Activated CD8-positive, alpha-beta T cell treated with anti-CD3 and anti-CD28 coated beads, Interleukin-2, amount 10 ng/mL, durations not matched to agents 7 days and 5 days (primary cell): ENCODE measurements at places on chromosomes 6 and 20. TPM values are rescaled to one million over a fixed set of nuclear protein-coding genes. Genes with fewer than 3 reads are reported as not detected.
A peak's percentile ranks its signal among the peaks of the same experiment; 100 is the strongest.

DNA sequence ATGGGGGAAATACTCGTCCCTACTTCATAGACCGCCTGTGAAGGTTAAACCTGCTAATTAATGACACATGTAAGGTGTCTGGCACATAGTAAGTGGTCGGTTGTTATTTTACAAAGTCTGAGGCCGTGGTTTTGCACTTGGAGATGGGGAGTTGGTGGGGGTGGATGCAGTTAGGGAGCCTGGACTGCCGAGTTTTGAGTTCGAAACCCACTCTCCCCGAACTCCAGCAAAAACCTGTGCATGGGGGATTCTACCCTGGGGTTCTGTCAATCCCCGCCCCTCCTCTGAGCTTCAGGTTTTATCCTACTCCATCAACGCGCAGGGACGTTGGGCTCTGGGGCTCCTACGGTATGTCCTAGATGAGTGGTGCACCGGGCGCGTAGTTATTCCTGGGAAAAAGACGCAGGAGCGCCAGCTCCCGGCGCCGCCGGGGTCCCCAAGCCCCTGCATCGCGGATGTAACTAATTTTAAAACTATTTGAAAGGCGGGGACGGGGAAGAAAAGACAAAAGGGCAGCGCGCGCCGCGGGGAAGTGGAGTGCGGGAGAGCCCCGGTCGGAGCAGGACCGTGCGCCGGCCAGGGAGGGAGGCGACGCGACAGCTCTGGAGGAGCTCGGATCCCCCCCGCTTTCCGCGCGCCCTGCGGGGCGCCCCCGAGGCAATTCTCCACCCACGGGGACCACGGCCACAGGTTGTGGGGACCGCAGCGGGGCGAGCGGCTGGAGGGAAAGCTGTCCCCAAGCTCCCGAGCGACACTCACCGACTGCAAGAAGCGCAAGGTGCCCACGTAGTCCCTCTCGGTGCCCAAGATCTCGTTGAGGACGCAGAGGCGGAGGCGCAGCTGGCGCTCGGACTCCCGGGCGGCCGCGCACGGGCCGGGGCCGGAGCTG, 672 bp downstream of the PREX1 start:
- H3K4me1 ChIP-seq = peaks cover 10% of the 10 kb centered on the region
- H3K36me3 ChIP-seq = peaks cover 43% of the 10 kb centered on the region
- H3K4me3 ChIP-seq = peak overlapping the region; percentile 91

DNA sequence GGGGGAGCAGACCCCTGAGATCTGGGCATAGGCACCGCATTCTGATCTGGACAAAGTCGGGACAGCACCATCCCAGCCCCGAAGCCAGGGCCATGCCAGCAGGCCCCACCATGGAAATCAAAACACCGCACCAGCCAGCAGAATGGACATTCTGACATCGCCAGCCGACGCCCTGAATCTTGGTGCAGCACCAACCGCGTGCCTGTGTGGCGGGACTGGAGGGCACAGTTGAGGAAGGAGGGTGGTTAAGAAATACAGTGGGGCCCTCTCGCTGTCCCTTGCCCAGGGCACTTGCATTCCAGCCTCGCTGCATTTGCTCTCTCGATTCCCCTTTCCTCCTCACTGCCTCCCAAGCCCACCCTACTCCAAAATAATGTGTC, 2.0 kb downstream of the NNAT start:
- peaks cover 33% of the 10 kb centered on the region for H3K4me1 ChIP-seq
- no peaks in the 10 kb centered on the region for H3K27me3 ChIP-seq
- peaks cover 16% of the 10 kb centered on the region for H3K36me3 ChIP-seq
- no peak overlapping the region for H3K27ac ChIP-seq

- no peak overlapping the region for H3K4me3 ChIP-seq
- no peak overlapping the region for H3K27ac ChIP-seq
- DNase-seq = peak; percentile 40
- no peaks in the 10 kb centered on the region for H3K36me3 ChIP-seq
These were observed 32.5 kb downstream of the MUC22 start for GRCh38 chr6:31042806-31043205.

The TLDC2 gene
- total RNA-seq = not detected

GRCh38 chr6:16832043-16832567, 70.8 kb upstream of the ATXN1 start:
- no peaks in the 10 kb centered on the region for H3K36me3 ChIP-seq
- no peak overlapping the region for H3K27ac ChIP-seq
- DNase-seq = no peak
- H3K4me3 ChIP-seq = no peak overlapping the region

GRCh38 chr20:20864351-20865096, 152.1 kb upstream of the RALGAPA2 start:
- no peak overlapping the region for H3K27ac ChIP-seq
- peaks cover 3% of the 10 kb centered on the region for H3K27me3 ChIP-seq
- DNase-seq = no peak
- no peaks in the 10 kb centered on the region for H3K4me1 ChIP-seq
- H3K36me3 ChIP-seq = no peaks in the 10 kb centered on the region

The MOXD1 gene
- total RNA-seq = not detected

GRCh38 chr20:11569163-11569562, 348.5 kb upstream of the BTBD3 start:
- no peak overlapping the region for H3K27ac ChIP-seq
- H3K4me1 ChIP-seq = no peaks in the 10 kb centered on the region
- H3K27me3 ChIP-seq = no peaks in the 10 kb centered on the region
- H3K4me3 ChIP-seq = no peak overlapping the region

DNA sequence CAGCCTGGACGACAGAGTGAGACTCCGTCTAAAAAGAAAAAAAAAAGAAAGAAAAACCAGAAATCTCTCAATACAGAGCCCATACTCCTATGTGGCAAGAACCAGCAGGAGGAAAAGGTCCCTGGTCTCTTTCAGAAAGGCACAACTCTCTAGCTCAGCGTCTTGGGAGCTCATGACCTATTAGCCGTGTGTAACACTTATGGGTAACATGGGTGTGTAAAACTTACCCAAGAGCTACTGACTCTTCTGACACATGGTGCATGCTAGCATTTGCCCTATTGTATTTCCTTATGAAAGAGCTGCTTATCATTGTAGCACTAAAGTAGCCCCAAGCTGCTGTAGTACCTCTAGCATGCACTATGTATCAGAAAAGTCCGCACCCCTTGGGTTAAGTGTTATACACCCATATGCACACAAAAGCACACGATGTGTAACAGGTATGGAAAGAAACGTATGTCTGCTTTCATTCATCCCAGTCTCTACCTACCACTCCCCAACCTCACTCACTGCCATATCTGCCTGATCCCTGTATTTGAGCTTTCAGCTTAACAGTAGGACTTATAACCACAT, 85.4 kb downstream of the ZMYND8 start:
- no peak overlapping the region for H3K4me3 ChIP-seq
- peaks cover 54% of the 10 kb centered on the region for H3K36me3 ChIP-seq
- DNase-seq = no peak

- H3K4me3 ChIP-seq = no peak overlapping the region
- H3K27me3 ChIP-seq = no peaks in the 10 kb centered on the region
- no peaks in the 10 kb centered on the region for H3K4me1 ChIP-seq
- H3K27ac ChIP-seq = no peak overlapping the region
These were observed 329.8 kb upstream of the FLRT3 start for GRCh38 chr20:14667226-14667625.

The ME1 gene
- 0.08 TPM for total RNA-seq

The SYNDIG1 gene
- not detected for total RNA-seq

DNA sequence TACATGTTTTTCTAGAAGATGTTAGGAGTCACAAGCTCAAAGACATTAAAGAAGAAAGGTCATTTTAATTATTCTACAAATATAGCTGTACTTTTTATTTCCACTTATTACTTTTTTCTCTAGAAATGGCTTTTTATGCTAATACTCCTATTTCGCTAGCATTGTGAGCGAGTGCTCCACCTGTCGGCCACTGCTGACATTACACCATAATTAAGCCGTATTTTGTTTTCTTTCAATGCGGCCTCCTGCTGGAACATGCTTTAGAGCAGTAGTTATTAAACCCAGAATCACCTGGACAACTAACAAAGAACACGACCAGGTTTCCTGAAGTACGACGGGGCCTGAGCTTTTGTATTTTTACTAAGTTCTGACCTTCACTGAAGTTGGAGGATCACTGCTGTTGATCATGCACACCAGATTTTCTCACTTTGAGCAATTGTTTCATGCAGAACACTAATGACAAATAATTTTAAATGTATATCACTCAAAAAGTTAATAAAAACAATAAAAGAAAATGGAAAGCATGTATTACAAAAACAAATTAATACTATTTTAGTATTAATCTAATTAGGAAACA, 74.1 kb upstream of the PAK5 start:
- H3K27ac ChIP-seq = no peak overlapping the region
- DNase-seq = peak; percentile 44
- no peaks in the 10 kb centered on the region for H3K36me3 ChIP-seq
- H3K4me3 ChIP-seq = no peak overlapping the region

DNA sequence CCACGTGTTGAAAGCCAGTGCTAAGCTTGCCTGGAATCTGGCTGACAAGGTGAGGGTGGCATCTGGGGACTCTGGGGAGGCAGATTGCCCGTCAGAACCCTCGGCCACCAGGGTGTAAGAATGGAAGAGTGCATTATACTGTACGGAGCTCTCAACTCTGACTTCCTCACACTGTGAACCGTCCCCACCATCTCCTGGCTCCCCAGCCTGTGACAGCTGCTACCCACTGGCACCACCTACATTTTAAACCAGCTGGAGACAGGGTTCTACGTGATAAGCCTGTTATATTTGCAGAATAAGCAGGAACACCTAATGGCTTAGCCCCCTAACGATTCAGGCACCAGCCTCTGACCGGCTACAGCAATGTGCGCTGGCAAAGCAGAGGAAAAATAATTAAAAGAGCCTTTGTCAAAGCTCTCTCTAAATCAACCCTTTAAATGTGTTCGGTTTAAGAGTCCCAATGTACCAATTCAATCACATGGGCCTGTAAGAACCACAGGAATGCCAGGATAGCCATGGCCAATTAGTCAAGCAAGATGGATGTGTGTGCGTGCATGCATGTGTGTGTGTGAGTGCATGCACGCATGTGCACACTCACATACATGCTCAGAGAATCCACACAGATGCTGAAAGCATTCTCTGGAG, 89.1 kb upstream of the TAB2 start:
- no peak overlapping the region for H3K27ac ChIP-seq
- H3K27me3 ChIP-seq = no peaks in the 10 kb centered on the region
- H3K4me1 ChIP-seq = peaks cover 37% of the 10 kb centered on the region
- no peak for DNase-seq
- H3K36me3 ChIP-seq = peaks cover 10% of the 10 kb centered on the region
- no peak overlapping the region for H3K4me3 ChIP-seq

GRCh38 chr6:160102956-160103824, 18.4 kb upstream of the SLC22A1 start:
- H3K4me1 ChIP-seq = peaks cover 24% of the 10 kb centered on the region
- H3K27ac ChIP-seq = no peak overlapping the region
- no peak overlapping the region for H3K4me3 ChIP-seq
- peak; percentile 47 for DNase-seq
- H3K27me3 ChIP-seq = no peaks in the 10 kb centered on the region

The OR2J3 gene
- total RNA-seq = not detected

DNA sequence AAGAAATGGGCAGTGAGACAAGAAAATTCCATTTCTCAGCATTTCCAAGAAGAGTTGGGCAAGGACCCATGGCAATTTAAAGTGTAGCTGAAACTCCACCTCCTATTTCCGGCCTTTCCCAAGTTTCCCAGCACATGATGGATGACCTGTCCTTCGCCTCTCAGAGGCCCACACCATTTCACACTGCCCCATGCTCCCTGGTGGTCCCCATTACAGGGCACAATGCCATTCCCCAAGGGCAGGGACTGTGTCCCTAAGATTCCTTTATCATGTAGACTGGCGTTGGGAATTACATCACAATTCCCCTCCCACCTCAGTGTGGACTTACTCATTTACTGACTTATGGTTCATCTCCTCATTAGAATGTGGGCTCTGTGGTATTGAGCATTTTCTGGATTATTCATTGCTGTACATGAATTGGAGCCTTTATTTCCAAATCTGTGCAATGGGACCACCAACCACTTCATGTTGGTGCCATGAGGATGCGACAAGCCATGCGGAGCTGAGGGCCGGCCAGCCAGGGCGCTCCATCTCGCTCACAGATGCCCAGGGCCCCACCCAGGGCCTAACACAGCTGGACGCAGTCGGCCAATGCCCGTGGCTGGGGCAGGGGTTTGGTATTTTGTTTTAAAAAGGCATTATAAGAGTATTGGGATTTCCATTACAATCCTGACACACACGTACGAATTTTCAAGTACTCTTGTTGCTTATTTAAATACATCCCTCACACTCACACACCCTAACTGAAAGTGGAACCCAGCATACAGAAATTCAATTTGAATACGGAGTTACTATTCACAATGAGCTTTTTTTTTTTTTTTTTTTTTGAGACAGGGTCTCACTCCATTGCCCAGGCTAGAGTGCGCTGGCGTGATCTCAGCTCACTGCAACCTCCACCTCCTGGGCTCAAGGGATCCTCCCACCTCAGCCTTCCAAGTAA, 5.4 kb downstream of the ACSS1 start:
- H3K27ac ChIP-seq = no peak overlapping the region
- DNase-seq = no peak
- no peaks in the 10 kb centered on the region for H3K27me3 ChIP-seq
- H3K4me3 ChIP-seq = no peak overlapping the region
- peaks cover 55% of the 10 kb centered on the region for H3K4me1 ChIP-seq

The SRPK1 gene
- total RNA-seq = 86.3 TPM

DNA sequence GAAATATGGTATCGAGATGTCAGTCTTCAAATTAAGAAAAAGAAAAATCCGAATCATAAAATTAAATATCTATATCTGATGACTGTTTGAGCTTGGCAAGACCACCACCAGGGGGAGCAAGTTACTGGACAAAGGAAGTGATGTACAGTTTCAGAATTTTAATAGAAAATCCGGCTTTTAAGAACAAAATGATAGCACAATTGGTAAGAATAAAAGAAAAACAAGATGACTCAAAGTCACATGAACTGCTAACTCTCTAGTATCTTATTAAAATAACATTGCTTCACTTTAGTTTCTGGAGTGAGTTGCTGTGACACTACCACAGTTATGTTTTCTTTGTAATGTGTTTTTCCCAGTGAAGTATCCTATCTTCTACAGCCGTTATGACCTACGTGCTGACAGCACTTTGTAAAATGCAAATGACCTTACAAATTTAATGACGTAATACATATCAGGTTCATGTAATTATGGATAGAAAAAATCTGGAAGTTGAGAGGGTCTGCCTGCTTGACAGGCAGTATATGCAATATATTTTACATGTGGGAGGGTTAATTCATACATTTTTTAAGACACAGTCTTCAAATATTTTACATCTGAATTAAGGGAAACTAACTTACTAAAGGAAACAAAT, 405.3 kb upstream of the HS3ST5 start:
- no peak overlapping the region for H3K27ac ChIP-seq
- DNase-seq = peak; percentile 32
- H3K4me1 ChIP-seq = no peaks in the 10 kb centered on the region
- H3K4me3 ChIP-seq = no peak overlapping the region
- H3K27me3 ChIP-seq = no peaks in the 10 kb centered on the region

The CENPQ gene
- total RNA-seq = 18.9 TPM

DNA sequence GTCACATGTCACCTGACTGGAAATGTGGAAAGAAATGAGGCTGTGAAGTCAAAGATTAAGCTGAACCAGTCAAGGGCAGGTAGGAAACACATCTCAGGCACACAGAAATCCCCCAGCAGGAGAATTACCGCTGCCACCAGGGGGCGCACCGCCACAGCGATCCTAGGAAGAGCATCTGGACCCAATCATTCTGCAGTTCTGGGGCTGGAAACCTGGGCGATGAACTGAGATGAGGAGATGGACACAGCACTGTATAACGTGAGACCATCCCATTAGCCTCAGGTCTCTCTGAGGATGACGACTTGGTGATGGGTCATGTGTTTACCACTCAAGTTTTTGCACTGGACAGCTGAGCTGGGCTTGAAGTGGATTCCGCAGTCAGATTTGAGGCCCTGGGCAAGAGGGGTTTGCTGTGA, 6.5 kb upstream of the SLC24A3 start:
- peaks cover 24% of the 10 kb centered on the region for H3K27me3 ChIP-seq
- no peak overlapping the region for H3K4me3 ChIP-seq
- no peak overlapping the region for H3K27ac ChIP-seq
- DNase-seq = peak; percentile 76

The PBOV1 gene
- not detected for total RNA-seq

The F13A1 gene
- total RNA-seq = not detected
